ENCODE measurements at places on chromosomes 11 and 22.
A peak's percentile ranks its signal among the peaks of the same experiment; 100 is the strongest.

DNA sequence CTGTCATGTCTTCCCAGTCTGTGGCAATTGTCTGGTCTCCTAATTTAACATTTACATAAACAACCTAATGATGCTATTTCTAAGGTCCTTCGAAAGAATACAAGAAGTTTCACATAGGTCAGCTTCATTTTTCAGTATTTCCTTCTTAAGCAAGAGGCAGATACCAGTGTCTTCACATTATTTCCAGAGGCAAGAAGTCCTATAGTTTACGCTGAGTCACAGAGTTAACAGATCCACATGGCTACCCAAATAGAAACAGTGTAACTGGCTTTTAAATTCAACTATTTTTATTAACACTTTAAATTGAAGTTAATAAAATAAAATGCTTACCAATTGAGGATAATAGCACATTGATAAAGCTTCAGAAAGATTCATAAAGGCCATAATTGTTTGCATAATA, 10.9 kb downstream of the PRRG4 start:
- no peak for DNase-seq

DNA sequence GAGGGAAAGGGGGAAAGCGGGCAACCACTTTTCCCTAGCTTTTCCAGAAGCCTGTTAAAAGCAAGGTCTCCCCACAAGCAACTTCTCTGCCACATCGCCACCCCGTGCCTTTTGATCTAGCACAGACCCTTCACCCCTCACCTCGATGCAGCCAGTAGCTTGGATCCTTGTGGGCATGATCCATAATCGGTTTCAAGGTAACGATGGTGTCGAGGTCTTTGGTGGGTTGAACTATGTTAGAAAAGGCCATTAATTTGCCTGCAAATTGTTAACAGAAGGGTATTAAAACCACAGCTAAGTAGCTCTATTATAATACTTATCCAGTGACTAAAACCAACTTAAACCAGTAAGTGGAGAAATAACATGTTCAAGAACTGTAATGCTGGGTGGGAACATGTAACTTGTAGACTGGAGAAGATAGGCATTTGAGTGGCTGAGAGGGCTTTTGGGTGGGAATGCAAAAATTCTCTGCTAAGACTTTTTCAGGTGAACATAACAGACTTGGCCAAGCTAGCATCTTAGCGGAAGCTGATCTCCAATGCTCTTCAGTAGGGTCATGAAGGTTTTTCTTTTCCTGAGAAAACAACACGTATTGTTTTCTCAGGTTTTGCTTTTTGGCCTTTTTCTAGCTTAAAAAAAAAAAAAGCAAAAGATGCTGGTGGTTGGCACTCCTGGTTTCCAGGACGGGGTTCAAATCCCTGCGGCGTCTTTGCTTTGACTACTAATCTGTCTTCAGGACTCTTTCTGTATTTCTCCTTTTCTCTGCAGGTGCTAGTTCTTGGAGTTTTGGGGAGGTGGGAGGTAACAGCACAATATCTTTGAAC, 6.8 kb downstream of the MALAT1 start:
- DNase-seq = no peak

DNA sequence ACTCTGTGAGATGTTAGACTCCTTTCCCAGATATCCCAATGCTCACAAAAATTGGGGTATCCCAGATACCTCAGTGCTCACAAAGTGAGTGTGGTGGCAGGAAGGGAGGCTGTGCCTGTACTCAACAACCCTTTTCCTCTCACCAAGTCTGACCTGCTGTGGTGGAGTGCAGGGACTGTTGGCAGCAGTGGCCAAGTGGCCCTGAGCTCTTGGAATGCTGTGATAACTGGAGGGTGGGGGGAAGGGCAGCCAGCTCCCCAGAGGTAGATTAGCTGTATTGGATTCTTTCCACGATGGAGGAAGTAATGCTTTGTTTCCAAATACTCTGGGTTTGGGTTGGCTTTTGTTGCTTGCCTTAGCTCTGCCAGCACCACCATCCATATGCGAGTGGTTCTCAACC, 46.0 kb upstream of the OR9Q1 start:
- no peak for DNase-seq

- DNase-seq = peak; percentile 92
These were observed 384.8 kb downstream of the TENM4 start for GRCh38 chr11:79055856-79056631.

- DNase-seq = no peak
These were observed 69.9 kb upstream of the RTL6 start for GRCh38 chr22:44567846-44568493.

DNA sequence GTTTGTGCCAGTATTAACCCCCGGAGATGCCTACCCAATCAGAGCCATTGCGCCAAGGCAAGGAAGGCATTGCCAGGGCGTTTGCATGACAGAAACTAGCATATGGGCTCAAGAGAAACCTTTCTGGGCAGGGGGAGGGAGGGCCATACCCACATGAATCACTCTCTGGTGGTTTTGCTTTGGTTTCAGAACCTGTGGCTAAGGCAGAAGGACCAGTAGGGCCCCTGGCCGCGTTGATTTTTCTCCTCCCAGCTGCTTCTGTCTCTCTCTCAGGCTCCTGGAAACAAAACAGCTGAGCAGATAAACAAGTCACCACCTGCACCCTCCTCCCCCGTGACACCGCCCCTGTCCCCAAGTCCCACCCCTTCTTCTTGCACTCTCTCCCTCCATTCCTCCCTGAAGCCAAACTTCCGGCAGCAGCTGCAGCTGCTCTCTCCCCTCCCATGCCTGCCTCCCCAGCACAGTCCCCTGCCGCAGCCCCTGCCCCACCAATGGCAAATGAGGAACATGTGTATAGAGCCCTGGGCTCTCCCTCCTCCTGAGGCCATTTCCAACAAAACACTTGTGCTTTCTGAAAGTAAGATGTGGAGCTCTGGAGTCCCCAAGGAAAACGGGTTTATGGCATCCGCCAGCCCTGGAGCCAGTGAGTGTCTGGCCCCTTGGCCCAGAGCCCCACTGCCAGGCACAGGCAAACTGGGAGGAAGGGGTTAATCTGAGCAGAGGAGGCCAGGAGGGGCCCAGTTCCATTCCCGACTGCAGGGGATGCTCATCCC, 39.0 kb upstream of the ADA2 start:
- no peak for DNase-seq

DNA sequence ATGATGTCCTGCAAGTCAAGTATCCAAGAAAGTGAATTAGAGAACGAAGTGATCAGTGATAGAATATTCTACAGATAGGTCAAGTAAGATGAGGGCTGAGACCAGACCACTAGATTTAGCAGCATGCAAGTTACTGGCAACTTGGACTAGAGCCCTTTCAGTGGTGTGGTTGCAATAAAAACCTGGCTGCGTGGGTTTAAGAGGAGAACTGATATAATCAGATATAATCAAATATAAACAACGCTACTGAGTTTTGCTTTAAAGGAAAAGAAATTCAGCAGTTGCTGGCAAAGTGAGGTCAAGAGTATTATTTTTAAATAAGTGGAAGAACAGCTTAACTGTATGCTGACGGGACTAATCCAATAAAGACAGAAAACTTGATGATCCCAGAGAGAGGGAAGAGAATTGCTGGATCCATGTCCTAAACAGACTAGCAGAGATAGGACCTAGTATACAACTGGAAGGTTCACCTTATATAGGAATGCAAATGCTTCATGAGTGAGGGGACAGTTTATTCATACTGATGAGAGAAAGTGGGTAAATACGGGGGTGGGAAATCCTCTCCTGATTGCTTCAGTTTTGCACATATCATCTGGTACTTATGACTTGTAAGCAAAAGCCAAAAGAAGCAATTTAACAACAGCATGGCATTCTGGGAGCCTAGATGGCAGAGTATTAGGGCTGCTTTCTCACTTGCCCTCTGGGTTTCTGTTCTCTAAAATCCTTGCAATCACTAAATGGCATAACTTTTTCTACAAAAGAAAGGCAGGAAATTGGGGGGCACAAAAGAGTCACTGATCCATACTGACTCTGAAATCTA, 146.2 kb downstream of the RBFOX2 start:
- DNase-seq = no peak

DNA sequence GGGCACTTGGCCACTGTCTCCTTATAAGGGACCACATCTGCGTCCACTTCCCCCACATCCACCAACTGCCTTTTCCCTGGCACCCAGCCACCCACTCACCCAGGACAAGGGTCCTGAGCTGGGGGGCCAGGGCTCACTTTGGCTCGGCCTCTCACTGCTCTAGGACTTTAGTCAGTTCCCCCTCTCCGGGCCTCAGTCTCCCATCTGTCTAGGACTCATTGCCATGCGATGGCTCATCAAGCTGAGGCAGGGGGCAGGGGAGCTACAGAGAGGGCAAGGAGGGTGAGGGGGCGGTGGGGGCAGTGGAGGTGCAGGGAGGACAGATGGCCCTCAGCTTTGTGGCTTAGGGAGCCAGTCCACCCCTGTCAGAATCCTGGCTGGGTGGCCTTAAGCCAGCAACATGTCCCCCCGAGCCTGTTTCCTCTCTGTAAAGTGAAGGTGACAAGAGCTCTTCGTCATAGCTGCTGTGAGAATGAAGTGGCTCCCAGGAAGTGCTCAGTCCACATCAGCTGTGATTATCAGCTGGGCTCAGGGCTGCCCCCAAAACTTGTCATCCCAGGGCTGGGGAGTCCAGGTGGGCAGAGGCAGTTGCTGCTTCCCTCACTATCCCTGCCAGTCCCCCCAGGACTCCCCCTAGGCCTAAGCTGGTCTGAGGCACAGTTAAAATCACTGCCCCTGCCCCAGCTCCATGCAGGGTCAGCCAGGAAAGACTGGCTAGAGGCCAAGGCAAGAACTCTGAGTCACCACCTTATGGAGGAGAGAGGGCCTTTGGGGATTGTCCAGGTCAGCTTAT, 14.9 kb downstream of the RAC2 start:
- DNase-seq = no peak

DNA sequence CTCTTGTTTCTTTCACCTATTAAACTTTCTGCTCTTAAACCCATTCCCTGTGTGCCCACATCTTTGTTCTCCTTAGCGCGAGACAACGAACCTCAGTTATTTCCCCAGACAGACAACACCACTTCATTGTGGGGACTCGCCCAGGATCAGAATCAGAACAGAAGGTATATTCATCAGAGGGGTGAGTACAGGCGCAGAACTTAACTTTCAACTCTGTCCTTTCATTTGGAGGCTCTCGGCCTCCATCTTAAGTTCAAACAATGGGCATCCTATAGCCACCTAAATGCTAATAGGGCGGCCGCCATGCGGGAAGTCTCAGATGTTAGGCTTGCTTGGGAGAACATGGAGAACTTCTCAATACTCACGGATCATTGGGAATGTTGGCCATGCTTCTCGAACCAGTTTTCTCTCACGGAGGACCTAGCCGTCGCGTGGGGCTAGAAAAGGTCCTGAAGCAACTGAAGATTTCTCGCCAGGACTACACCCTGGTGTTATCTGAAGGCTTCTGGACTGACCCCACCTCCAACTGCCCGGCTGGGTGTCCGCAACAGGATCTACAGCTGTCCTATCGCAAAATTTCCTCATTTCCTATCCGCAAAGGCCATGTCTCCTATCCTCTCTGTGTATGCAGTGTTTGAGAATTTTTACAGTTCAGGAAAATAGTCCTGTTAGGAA, 13.4 kb upstream of the HYLS1 start:
- no peak for DNase-seq

- DNase-seq = no peak
These were observed 684.7 kb downstream of the TBC1D22A start for GRCh38 chr22:47446821-47447810.

DNA sequence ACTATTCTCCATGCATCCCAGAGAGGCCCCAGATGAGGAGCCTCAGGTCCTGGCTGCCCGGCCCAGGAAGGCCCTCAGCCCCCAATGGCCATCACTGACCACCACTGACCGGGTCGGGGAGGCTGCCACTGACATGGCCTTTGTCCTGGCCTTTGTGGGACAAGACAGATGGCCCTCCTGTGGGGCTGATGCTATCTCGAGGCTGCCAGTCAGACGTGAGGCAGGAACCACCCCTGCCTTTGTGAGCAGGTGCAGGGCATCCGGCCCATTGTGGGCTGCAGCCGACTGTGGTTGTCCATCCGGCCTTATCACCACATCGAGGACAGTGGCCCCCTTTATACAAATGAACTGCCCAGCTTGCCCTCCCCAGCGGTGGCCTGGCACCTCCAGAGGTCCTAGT, 5.5 kb downstream of the GP1BB start:
- DNase-seq = no peak

GRCh38 chr11:129190087-129190486, 2.0 kb downstream of the ARHGAP32 start:
- no peak for DNase-seq

GRCh38 chr11:111093061-111093460, 152.5 kb upstream of the POU2AF2 start:
- no peak for DNase-seq

DNA sequence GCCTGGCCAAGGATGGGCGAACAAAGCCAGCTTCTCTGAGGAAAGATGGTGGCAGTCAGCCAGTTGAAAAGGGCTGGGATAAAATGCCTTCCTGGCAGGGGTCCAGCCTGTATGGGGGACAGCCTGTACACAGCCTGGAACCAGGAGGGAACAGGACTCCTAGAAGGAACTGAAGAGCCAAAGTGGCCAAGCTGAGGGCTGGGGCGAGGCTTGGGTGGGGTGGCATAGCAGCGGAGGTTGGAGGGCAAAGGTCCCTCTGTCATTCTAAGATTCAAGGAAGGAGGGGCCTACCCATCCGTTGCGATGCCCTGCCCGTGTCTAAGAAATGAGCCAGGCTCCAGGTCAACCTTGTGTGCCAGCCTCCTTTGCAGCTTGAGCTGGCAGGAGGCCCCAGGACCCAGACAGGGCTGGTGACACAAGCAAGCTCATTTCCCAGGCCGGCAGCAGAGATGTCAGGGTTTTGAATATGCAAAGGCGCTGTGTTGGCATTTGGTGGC, 22.6 kb downstream of the FADD start:
- no peak for DNase-seq

DNA sequence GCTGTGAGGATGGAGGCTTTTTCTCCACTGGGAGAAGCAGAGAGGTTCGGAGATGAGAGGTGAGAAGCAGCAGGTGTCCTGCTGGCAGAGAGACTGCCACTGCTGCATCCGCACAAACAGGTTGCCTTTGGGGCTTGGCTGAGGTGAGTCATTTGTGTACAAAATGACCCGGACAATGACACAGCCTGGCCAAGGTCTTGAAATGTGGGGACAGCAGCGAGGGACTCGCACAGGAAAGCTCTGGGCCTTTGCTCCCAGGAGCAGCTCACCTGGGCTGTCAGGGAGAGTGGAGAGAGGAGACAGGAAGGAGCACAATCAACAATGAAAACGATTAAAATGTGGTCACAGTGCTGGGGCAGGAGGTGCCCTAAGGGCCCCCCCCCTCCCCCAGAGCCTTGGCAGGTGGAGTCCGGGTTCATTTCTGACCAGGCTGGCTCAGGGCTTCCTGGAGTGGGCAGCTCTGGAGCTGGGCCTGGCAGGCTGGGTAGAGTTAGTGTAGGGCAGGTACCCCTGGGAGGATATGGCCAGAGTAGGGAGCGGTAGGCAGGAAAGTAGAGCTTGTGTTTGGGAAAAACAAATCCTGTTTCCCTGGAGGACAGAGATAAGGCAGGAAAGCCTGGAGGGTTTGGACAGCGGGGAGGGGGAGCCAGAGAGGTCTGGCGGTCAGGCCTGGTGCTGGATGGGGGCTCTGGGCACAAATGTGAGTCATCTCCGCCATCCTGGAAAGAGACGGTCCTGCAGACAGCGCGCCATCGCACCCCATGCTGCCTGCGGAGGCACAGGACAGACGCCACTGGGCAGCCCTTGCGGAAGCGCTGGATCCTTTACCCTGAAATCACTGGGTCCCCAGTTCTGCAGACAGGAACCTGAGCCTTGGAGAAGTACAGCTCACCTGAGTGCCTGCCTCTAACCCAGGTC, 37.8 kb upstream of the CELSR1 start:
- no peak for DNase-seq

All from fibroblast of skin of left biceps (primary cell).